ENCODE measurements at places on chromosomes 7 and 10.

GRCh38 chr10:115157357-115157756, 64.2 kb downstream of the ATRNL1 start:
- no peak for DNase-seq

DNA sequence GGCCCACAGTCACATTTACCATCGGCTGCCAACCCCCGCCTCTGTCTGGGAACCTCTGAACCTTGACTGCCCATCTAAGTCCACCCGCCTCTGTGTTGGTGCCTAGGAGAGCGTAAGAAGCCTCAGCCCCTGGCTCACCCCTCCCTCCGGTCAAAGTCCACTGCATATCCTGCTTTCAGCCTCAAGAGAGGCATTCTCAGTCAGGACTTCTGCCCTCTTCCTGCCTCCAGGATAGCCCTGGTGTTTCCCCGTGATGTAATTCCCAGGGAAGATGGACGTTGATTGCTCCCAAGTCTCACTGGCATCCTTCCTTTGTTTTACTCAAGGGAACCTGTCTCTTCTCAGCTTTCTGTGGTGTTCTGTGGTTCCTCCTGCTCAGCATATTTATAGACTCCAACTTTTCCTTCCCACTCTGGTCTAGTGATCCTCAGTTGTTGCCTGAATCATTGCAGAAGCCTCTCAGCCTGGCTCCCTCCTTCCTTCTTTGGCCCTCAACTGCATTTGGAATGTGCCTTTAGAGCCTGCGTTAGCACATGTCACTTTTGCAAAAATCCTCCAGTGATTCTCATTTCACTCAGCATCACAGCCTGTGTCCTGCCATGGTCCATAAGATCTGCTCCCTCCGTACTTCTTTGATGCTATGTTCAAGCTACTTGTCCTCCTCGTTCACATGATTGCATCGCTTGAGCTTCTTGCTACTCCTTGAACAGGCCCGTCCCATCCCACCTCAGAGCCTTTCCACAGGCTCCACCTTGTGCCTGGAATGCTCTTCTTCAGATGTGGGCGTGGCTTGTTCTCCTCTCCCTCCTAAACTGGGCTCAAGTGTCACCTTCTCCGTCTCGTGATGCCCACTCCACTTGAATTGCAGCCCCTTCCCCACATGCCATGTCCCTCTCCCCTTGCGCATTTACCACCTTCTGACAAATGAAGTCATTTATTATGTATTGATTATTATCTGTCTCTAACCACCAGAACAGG, 124.2 kb downstream of the PLPP4 start:
- no peak for DNase-seq

- no peak for DNase-seq
Measured at GRCh38 chr7:106124186-106124585, 12.1 kb upstream of the SYPL1 start.

GRCh38 chr7:139041378-139042085, 5.7 kb upstream of the ZC3HAV1L start:
- peak; percentile 18 for DNase-seq

DNA sequence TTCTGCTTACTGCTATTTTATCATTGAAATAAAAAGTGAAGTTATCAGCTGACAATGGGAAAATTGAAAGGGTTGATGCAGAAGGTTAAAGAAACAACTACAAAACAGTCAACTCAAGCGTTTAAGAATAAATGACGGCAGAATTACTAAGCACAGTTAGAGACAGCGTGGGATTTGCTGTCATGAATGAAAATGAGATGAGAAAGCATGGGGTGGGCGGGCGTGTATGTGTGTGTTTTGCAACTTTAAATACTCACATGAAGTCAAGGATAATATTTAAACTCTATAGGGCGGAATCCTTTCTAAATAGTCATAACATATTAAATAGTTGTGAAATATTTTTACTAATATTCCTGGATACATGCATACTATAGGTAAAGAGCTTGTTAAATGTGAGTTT, 450.8 kb downstream of the ETV1 start:
- DNase-seq = no peak

GRCh38 chr7:93646538-93646937, 72.0 kb upstream of the CALCR start:
- DNase-seq = no peak

All from DMS153 (cell line).